NCI-H1105 treated with DMSO at 0.1 percent for 48 hours (cell line): ENCODE measurements at places on chromosomes 7 and 10.

DNA sequence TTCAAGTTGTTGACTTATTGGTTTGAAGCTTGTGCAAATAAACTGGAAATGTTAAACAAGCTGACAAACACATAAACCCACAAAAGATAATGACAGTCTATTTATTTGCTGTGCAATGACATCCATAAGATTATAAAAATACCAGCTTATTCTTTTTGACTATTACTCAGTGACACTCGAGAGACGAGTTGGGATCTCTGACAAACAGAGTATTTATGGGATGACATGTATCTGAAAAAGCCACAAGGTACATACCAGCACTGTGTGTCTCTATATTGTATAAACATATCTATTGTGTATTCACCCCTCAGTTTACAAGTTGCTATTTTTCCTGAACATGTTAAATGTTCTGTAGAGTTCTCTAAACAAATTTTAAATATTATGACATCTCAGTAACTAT lies 88.9 kb downstream of the CHRM2 start:
- DNase-seq = no peak

GRCh38 chr10:60816628-60817397 lies 38.5 kb downstream of the CDK1 start:
- DNase-seq = peak; percentile 62

- DNase-seq = no peak
Measured at GRCh38 chr7:134827436-134827835, 48.0 kb downstream of the CALD1 start.

DNA sequence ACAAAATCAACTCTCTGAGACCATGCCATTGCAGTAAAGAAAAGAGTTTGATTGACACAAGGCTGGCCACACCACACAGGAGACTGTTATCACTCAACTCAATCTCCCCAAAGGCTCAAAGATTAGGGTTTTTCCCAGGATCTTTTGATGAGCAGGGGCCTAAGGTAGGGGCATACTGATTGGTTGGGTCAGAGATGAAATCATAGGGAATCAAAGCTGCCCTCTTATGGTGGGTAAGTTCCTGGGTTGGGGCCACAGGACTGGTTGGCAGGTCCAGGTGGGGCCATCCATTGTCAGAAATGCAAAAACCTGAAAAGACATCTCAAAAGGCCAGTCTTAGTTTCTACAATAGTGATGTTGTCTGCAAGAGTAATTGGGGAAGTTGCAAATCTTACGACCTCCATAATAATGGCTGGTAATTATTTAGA lies 91.6 kb downstream of the AKR1D1 start:
- no peak for DNase-seq

DNA sequence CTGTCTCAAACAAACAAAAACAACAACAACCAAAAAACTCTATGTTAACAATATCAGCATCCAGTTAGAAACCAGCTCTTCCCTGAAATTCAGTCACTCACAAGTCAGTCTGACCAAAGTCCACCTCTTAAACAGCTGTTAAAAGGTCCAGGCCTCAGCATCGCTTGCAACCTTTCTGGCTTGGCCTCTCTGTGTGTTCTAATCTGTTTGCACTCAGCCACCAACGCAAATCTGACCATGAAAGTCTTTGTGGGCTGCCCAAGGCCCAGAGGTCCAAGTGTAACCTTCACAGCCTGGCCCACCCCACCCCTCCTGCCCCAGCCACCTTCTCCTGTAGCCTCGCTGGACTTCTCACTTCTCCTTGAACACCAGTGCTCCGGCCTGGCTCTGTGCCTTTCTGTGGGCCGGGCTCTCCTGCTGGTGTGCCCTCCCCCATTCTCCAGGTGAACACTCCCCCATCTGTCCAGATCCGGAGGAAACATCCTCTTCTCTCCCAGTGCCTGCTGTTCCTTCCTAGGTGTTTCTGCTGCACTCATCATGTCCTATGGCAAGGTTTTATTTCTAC lies 72.2 kb upstream of the EFCAB10 start:
- no peak for DNase-seq

DNA sequence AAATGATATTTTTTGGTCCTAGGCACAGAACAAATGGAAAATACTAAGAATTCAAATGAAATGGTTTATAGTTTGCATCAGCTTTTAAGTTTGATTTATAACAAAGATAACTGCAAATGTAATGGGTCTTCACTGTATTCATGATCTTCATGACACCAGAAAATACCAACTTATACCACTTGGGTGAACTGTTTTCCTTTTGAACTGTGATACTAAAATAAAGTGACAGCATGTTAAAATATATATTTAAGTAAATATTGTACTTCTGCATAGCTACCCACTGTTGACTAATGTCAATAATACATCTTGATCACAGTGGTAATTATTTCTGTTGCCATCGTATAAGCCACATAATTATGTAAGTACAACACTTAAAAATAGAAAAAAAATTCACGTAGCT lies 442.0 kb upstream of the ANKRD30A start:
- DNase-seq = no peak

DNA sequence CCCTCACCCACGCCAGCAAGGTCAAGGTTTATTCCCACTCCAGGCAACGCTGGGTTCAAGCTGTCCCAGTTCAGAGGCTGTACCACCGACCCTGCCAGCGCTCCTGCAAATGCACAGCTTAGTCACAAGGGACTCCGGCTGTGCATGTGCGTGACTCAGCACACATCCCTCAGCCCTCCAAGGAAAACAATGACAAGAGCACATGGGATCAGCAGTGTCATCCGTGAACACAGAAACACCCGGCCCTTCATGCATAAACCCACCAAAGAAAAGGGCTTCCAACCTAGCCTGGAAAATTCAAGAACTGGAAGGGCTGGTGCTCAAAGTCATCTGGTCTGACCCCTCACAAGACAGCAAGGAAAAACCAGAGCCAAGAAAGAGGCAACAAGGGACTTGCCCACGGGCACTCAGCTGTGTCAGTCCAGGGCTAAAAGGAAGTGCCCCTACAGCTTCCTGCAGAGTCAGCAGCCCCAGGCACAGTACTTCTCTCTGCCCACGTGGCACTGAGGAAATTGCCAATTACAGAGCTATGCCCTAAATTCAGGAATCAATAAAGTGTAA lies 106.1 kb downstream of the KCNMA1 start:
- DNase-seq = no peak

DNA sequence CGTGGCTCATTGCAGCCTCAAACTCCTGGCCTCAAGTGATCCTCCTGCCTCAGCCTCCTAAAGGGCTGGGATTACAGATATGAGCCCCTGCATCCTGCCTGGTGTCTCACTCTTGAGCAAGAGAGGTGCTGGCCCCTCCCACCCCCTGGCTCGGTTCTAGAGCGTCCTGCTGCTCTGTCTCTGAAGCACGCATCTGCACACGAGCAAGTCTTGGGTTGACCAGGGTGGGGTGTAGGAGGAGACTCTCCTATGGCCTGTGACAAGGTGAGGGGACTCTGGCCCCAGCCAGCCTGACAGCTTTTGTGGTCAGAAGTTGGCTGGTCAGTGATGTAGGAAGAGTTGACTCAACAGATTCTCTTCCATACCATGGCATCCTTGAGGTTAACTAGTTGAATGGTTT lies 110.7 kb upstream of the CARD11 start:
- no peak for DNase-seq

DNA sequence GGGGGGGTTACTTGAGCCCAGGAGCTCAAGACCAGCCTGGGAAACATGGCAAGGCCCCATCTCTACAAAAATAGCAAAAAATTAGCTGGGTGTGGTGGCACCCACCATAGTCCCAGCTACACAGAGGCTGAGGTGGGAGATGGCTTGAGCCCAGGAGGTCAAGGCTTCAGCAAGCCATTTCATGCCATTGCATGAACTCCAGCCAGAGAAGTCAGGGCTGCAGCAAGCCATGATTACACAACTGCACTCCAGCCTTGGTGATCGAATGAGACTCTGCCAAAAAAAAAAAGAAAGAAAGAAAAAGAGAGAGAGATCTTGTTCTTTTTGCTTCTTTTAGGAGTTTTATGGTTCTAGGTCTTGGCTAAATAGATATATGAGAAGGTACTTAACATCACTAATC lies 200.2 kb upstream of the PHYHIPL start:
- no peak for DNase-seq

GRCh38 chr7:148661471-148661870 lies 37.2 kb upstream of the CUL1 start:
- no peak for DNase-seq

- no peak for DNase-seq
Measured at GRCh38 chr10:110160081-110160480, 47.3 kb upstream of the MXI1 start.

DNA sequence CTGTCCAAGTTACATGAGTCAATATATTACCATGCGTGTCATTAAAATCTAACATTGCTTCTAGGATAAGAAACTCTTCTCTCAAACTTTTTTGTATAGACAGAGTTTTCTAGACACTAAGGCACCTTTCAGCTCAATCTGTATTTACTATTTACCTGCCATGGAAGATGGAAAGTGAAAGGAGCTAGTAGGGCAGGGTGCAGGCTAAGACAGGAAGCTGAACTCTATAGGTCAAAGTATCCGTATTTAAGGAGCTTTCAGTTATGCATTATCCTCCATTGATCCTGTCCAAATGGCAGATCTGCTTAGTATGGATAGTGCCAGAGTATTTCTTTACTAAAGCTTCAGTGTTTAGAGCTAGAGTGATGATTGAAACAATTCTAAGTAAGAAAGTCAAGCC lies 612.8 kb downstream of the IPMK start:
- no peak for DNase-seq

DNA sequence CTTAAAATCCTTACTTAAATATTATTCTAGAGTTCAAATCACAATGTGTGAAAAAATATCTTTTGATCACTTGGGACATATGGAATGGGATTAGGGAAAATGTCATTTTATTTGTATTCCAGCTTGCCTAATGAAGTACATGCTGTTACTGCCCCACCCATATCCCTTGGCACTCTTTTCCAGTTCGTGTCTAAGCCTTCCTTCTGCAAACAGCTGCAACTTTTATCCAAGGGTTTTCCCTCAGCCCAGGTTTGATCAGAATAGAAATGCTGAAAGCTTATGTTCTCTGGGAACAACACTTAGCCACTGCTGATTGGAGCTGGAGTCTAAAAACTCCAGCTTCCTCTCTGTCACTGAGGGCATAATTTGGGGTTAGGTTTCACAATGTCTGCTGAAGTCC lies 214.1 kb upstream of the FAM3C start:
- DNase-seq = no peak

DNA sequence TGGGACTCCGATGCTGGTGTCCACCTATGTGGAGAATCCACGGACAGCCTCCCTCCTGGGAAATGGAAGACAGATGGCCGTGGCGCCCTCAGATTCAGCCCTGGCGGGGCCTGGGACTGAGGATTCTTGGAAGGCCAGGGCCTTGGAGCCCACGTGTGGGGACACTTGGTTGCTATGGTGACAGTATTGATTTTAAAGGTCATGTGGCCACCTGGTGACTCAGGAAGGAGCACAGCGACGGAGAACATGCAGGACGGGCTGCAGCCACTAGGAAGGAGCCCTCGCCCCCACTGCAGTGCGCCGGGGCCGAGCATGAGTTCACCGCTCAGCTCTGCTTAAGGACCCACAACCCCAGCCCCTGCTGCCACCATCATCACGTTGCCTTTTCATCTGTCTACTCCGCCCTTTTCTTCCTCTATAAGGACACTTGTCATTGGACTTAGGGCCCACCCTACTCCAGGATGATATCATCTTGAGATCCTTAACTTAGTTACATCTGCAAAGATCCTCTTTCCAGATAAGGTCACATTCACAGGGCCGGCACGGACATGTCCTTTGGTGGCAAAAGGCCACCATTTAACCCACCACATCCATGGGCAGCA lies 3.7 kb upstream of the STK32C start:
- no peak for DNase-seq

DNA sequence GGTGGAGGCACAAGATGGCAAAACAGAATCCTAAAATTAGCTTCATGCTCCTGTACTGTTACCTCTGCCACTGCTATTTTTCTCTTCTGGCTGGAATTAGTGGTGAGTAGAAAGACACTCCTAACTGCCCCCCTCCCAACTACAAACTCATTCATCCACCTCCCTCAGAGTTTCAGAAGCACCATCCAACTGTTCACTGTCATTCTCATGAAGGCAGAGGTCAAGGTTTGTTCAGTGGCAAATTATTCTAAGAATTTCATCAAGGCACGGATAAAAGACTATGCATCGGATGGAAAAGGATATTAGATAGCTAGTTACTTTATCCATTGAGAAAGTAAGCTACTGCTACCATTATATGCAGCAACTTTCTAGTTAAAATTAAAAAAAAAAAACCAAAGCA lies 59.7 kb downstream of the LRGUK start:
- DNase-seq = no peak

DNA sequence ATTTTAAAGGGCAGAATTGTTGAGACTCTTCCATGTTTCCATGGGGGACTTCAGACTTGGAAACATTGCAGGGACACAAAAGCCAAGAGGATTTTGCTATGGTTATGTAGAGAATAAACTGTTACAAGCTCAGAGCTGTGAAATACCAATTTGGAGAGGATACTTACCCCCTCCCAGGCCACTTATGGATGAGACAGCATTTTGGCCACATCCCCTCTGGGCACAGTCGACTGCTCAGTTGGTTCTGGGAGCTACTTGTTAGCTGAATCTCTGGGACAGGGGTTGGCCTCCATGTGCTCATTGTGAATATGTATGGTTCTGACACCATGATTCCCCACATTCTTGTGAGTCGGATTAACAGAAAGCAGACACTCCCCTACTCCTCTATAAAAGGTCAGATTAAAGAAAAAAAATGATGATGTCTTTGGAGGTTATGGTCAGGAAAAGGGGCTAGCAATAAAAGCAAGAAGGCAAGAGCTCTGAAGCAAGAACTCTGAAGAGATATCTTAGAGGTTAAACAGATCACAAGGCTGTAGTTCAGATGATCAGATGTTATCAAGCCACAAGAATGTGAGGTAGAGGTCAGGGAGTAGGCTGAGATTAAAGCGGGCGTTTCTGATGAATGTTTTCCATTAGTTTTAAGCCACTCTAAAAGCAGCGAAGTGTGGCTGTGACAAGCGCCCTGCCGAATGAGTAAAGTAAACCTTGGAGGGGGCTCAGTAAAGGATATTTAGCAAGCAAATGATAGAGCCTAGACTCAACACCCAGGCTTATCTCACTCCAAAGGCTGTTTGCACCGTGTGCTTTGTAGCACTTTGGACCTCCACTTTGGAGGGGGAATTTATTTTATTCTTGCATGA lies 17.2 kb downstream of the STAMBPL1 start:
- DNase-seq = no peak

DNA sequence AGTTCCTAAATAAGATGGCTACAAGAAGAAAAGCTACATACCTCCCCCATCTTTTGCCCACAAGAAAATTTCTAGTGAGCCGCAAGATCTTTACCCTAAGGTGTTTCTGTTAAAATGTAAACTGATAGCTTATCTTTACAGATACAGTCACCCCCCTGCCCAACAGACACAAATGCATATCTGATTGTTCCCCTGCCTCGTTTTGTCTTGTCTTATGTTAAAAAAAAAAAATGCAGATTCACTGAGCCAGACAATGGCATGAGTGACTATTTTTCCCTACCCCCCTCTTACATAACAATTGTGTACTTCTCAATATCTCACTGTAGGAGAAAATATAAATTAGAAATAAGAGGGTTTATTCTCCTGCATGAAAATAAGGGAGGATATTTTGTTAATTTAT lies 8.5 kb downstream of the ZNF138 start:
- DNase-seq = no peak

- DNase-seq = peak; percentile 52
Measured at GRCh38 chr7:131106681-131107336, 220.9 kb upstream of the MKLN1 start.
